ENCODE measurements at places on chromosomes 12 and 14. TPM values are rescaled to one million over a fixed set of nuclear protein-coding genes. Genes with fewer than 3 reads are reported as not detected.

DNA sequence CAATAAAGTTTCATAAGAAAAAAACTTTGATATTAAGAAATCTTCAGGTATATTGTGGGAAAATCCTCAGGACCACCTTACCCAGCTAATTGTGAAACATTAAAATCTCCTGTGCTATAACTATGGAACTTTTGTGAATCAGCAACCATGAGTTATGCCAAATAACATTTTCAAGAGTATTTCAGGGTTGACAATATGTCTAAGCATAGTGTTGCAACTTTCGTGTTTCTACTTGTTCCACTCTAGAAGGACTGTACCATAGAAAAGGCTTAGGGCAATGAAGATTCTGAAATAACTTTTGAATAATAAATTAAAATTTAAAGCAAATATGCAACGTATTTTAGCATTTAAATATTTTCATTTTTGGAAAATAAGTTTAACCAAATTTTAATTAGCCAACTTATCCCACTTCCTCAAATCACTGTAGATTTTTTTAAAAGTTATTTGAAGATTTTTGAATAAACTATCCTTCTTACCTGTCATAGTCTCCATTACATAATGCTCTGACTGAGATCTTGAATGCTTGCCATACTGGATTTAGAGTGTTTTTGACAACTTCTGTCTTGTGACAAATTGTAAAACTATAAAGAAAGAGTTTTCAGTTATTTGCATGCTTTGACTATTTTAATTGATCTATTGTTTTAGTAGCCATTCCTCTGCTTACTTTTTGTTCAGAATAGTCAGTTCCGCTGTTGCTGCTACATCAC is 143.6 kb downstream of the CPNE8 start:
- H3K27ac ChIP-seq, result no peak overlapping the region
- H3K4me1 ChIP-seq, result no peaks in the 10 kb centered on the region
- DNase-seq, result no peak

SERPINA9 gene
- total RNA-seq, result not detected

GRCh38 chr12:80165746-80166145 is 66.4 kb downstream of the OTOGL start:
- no peak overlapping the region for H3K27ac ChIP-seq
- no peaks in the 10 kb centered on the region for H3K27me3 ChIP-seq
- DNase-seq, result no peak
- no peak overlapping the region for H3K4me3 ChIP-seq
- H3K4me1 ChIP-seq, result no peaks in the 10 kb centered on the region

REP15 gene
- 14.3 TPM for total RNA-seq

GRCh38 chr12:50102131-50102531 is 1.7 kb upstream of the GPD1 start:
- no peaks in the 10 kb centered on the region for H3K36me3 ChIP-seq
- H3K4me1 ChIP-seq, result no peaks in the 10 kb centered on the region
- H3K27ac ChIP-seq, result peak overlapping the region; percentile 85
- H3K4me3 ChIP-seq, result no peak overlapping the region
- no peaks in the 10 kb centered on the region for H3K27me3 ChIP-seq

DNA sequence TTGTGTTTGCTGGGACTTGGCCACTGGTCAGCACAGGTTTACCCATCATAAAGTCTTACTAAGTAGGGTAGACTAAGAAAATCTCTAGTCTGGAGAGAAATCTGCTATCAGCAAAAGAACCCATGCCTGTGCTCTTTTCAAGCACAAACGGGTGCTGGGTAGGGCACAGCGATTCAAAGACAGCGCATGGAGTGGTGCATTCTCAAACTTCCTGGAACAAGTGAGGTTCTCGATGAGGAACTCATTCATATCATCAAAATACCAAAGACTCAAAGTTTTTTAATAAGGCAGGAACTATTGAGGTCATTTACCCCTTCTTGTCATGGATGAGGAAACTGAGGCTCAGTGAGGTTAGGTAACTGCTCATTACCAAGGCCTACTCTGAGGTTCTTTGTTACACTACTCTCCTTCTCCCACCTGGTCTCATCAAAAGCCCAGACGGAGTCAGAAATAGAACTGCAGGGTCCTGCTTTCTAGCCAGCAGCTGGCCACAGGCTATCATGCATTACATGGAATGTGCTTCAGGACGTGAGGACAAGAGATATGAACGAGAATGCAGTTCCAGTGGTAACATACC is 390.3 kb downstream of the ZFP36L1 start:
- no peak for DNase-seq
- H3K4me3 ChIP-seq, result no peak overlapping the region
- peaks cover 17% of the 10 kb centered on the region for H3K4me1 ChIP-seq
- no peak overlapping the region for H3K27ac ChIP-seq

DNA sequence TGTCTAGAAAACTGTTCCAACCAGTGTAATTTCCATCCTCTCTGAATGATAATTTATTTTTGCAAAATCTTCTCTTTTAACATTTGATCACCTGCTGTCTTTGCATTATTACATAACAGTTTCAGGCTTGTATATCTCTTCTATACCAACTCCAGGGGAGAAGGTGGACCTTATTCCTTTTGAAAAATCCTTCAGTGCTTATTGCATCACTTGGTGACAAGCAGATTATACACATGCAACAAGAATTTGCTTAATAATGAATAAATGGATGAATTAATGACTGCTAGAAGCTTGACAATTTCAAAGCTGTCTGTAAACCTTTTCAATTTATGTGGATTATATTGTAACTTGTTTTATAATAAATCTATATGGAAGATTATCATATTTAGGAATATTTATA is 37.3 kb upstream of the C12orf75 start:
- no peak overlapping the region for H3K27ac ChIP-seq
- no peaks in the 10 kb centered on the region for H3K36me3 ChIP-seq
- H3K4me3 ChIP-seq, result no peak overlapping the region
- no peaks in the 10 kb centered on the region for H3K27me3 ChIP-seq
- no peak for DNase-seq
- H3K4me1 ChIP-seq, result no peaks in the 10 kb centered on the region

KLRK1 gene
- total RNA-seq, result 3.3 TPM

- DNase-seq, result no peak
- H3K4me1 ChIP-seq, result peaks cover 7% of the 10 kb centered on the region
- no peak overlapping the region for H3K27ac ChIP-seq
- H3K36me3 ChIP-seq, result no peaks in the 10 kb centered on the region
These were observed 106.7 kb downstream of the AEBP2 start for GRCh38 chr12:19546027-19546426.

GRCh38 chr14:100486025-100486828 is 101.0 kb downstream of the BEGAIN start:
- H3K27ac ChIP-seq, result no peak overlapping the region
- no peaks in the 10 kb centered on the region for H3K4me1 ChIP-seq
- H3K27me3 ChIP-seq, result no peaks in the 10 kb centered on the region

Measured in Peyer's patch (tissue), 4 donors.